ENCODE measurements at places on chromosomes 3 and 15.

GRCh38 chr3:102053375-102053989, 204.2 kb downstream of the NFKBIZ start:
- no peak for DNase-seq

DNA sequence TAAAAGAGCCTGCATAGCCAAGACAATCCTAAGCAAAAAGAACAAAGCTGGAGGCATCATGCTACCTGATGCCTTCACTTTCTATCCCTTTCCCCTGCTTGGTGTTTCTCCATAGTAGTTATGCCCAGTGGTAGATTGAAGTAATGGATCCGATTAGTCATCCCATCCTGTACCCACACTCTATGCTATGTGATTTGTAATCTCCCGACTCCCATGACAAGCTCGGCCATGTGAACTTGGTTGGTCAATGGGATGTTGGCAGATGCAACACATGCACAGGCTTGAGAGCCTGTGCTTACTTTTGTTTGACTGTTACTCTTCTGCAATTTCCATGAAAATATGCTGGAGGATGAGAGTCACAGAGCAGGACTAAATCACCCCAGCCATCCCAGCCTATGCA, 334.9 kb upstream of the DPH6 start:
- no peak for DNase-seq

- no peak for DNase-seq
These were observed 54.8 kb upstream of the SPESP1 start for GRCh38 chr15:68875377-68876116.

- DNase-seq = no peak
These were observed 372.5 kb downstream of the IL20RB start for GRCh38 chr3:137330246-137330645.

DNA sequence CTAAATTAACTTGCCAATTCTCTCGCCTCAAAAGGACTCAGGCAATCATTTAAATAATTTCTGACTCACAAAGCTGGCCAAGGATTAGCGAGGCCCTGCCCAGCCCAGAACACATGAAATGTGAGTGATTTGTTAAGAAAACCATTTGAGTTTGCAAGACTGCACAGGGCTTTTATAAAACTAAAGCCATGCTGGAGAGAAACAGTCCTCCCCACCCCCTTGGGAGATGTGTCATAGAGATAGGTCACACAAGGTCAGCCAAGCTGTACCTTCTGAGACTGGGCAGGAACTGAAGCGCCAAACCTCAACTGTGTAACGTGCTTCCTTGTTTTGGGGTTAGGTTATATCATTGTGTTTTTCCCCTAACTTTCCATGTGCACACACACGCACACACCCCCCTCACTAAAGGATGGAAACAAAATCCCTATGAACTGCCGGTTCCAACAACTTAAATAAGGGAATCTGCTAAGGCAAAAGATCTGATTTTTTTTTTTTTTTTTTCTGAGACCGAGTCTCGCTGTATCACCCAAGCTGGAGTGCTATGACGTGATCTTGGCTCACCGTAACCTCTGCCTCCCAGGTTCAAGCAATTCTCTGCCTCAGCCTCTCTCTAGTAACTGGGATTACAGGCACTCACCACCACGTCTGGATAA, 8.1 kb downstream of the SPATA12 start:
- DNase-seq = no peak

- no peak for DNase-seq
These were observed 13.4 kb upstream of the ZNF639 start for GRCh38 chr3:179309225-179310078.

DNA sequence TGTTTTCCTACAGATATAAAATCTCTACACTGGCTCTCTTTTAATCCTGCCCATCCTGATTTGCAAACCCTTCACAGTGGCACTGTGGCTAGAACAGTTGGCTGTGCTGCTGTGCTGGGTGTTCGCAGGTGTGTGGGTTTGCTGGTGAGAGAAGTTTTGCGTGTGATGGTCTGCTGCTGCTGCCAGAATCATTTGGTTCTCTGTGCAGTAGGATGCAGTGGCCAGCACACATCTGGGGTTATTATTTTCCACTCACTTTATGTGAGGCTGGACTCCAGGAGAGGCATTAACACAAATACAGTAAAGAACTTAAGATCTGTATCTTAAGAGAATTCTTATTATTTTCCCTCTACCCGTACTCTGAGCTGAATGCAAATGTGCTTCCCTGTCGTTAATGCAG, 16.0 kb upstream of the PSMD6 start:
- DNase-seq = no peak

GRCh38 chr3:18725668-18726407, 300.7 kb upstream of the SATB1 start:
- no peak for DNase-seq

DNA sequence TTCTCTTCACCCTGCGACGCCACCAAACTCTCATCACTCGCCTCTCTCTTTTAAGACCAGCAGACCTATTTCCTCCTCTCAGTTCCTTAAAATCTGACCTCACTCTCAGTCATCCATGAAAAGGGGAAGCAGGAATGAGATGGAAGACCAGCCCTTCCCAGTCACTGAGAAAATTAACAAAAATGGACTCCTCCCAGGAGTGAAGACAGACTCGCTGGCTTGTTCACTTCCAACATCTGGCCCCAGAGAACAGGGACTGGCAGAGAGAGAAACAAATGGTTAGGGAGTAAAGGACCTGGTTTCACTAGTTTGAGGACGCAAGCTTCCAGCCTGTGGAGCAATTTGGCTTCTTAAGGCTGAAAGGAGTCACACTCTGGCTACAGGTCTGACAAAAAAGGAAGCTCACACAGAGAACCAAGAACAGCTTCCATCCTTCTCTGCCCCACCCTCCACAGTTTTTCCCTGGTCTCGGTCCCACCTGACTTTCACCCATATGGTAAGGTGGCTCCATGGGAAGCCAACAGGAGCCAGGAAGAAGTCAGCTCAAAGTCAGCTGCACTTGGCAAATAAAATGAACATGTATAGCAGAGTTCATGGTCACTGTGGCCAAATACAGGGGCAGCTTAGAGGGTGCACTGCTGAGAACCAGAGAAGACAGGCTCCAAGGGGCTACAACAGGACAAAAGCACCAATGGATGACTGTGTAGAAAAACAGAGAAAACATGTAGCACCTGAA, 57.2 kb downstream of the ITGB5 start:
- DNase-seq = no peak

GRCh38 chr15:79088426-79089205, 2.0 kb downstream of the RASGRF1 start:
- no peak for DNase-seq

DNA sequence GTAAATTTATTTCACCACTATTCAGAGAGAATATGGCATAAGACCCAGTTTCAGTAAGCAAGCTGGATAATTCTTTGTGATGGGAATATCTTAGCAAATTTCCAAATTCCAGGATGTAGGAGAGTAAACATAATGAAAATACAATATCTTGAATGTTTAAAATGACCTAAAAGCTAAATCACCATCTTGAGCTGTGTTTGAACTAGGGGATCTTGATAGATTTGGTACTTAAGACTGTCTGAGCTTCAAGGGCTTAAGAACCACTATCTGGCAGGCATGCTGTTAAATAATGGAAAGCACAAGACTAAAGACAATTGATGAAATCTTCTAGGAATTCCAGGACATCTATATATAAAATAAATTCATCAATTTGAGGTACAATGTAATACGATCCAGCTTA, 217.7 kb downstream of the ATP8B4 start:
- no peak for DNase-seq

DNA sequence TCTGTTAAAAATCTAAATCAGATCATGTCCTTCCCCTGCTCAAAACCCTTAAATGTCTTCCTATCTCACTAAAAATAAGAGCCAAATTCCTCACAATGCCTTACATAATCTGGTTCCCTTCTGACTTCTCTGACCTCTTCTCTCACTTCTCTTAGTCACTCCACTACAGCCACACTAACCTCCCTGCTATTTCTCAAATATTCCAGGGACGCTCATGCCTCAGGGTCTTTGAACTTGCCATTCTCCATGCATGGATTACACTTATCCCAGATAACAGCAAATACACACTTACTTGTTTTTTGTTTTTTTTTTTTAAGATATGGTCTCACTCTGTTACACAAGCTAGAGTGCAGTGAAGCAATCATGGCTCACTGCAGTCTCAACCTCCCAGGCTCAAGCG, 8.5 kb downstream of the TP53BP1 start:
- DNase-seq = no peak

DNA sequence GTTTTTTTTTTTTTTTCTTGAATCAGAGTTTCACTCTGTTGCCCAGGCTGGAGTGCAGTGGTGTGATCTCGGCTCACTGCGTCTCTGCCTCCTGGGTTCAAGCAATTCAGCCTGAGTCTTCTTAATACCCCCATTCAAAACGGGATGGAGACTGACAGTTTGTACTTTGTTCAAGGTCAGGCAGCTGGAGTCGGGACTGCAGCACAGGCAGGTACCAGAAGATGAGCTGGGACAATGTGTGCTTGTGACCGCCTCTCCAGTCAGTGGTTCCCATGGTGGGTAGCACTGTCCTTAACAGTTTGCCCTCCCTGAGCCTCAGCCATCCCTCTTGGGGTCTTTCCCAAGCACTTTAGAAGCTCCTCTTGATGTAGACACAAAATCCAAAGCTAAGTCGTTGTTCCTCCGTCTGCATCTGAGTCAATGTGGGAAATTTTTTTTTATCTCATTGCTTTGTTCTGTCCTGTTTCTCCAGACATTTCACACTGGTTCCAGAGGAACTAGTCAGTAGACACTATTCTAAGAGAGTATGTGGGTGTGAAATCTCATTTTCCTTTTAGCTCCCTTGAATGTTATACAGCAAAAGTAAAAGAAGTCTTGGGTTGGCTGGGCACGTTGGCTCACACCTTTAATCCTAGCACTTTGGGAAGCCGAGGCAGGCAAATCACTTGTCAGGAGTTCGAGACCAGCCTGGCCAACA, 5.3 kb upstream of the TTLL13 start:
- DNase-seq = no peak

- no peak for DNase-seq
These were observed 4.7 kb upstream of the BNC1 start for GRCh38 chr15:83289160-83289559.

GRCh38 chr15:92822216-92823144, 77.6 kb upstream of the CHD2 start:
- no peak for DNase-seq

DNA sequence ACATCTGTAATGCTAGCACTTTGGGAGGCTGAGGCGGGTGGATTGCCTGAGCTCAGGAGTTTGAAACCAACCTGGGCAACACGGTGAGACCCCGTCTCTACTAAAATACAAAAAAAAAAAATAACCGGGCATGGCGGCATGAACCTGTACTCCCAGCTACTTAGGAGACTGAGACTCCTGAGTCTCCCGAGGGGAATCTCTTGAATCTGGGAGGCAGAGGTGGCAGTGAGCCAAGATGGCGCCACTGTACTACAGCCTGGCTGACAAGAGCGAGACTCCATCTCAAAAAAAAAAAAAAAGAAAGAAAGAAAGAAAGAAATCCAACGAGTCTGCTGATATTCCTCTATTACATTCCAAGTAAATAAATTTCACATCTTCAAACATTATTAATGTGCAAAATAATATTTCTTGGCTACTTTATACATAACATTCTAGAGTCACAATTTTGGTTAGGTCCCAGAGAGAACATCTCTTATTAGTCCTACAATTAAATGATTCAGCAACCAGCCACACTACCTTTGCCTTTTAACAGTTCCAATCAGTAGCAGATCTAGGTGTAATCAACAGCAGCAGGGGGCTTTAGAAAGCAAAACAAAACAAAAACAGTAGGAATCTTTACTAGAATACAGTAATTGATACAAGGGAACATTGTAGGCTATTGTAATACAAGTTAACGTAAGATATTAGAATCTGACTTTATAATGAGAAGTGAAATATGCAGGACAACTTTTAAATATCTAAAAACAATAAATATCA, 195.8 kb downstream of the TBC1D5 start:
- no peak for DNase-seq

- DNase-seq = no peak
These were observed 40.1 kb downstream of the CBLB start for GRCh38 chr3:105828703-105829102.

GRCh38 chr3:30102356-30102755, 504.0 kb upstream of the TGFBR2 start:
- DNase-seq = no peak

GRCh38 chr3:71497971-71498444, 85.5 kb downstream of the FOXP1 start:
- no peak for DNase-seq

GRCh38 chr3:31358473-31359070, 174.2 kb upstream of the STT3B start:
- no peak for DNase-seq

GRCh38 chr15:80870893-80871292, 91.7 kb downstream of the CEMIP start:
- DNase-seq = no peak

DNA sequence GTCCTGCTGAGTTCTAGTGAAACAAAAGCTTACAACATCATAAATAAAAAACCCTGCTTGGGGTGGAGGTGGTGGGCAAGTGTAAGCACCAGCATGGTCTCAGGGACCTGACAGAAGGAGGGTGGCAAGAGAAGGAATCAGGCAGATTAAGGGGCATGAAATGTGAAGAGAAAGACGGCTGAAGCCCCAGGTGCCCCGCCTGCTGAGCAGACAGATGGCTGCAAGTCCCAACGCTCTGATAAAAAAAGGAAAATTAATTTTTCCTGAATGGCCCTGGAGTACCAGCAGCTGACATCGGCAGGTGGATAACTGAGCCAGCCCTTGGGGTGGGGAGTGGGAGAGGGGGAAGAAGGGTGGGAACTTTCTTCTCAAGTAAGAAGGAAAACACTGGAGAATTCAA, 137.9 kb downstream of the XXYLT1 start:
- DNase-seq = no peak

GRCh38 chr15:59892985-59893384, 111.1 kb upstream of the FOXB1 start:
- no peak for DNase-seq

- DNase-seq = no peak
These were observed 294.9 kb downstream of the SHQ1 start for GRCh38 chr3:72553298-72553697.

- DNase-seq = no peak
These were observed 64.2 kb downstream of the BOC start for GRCh38 chr3:113275583-113275928.

DNA sequence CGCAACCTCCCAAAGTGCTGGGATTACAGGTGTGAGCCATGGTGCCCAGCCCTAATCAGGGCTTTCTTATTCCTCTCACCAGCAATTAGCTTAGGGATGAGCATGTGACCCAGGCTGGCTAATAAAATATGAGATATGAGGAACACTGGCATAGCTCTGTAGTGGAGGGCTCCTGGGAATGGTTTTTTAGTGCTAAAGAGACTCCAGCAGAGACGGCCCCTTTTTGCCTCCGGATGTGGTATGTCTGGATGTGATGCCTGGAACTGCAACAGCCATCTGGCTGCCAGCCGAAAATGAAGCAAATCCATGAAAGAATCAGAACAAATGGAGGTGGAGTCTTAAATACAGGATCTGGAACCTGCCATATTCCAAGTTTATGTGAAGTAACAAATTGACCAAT, 69.1 kb upstream of the MAGI1 start:
- DNase-seq = no peak

DNA sequence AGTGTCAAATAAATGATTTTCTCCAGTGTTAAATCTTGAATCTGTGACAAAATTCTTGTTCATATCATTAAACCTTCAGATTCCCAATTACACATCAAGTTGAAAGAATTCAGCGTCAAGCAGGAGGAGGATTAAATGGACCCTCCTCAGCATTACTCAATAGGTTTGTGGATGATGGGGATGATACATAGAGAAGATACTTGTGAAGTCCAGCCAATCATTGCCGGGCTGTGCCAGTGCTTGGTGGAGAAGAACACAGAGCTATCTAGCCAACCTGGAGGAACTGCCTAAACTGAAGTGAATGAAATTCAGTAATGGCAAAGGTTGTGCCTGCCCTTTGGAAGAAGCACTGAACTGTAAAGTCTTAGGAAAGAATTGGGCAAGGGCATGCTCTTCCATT, 47.0 kb upstream of the PRICKLE2 start:
- DNase-seq = no peak

GRCh38 chr3:13104511-13104910, 31.3 kb upstream of the IQSEC1 start:
- no peak for DNase-seq
